ENCODE measurements at places on chromosomes 7 and 10.

GRCh38 chr7:71131256-71132126 lies 453 bp upstream of the GALNT17 start:
- no peak for DNase-seq

DNA sequence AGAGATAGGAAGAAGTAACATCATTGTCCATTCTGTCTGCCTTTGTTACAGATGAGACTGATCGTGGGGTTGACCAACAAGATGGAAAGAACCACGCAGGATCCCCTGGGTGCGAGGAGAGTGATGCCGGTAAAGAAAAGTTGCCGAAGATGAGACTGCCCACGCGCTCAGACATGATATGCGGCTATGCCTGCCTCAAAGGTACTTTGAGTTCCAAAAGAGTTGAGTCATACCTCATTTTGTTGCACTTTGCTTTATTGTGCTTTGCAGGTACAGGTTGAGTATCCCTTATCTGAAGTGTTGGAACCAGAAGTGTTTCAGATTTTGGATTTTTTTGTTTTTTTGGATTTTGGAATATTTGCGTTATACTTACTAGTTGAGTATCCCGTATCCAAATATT lies 12.2 kb upstream of the CLCN1 start:
- DNase-seq: no peak

- no peak for DNase-seq
These were observed 17.3 kb downstream of the GPER1 start for GRCh38 chr7:1105189-1105588.

GRCh38 chr7:39271402-39271801 lies 293.7 kb downstream of the POU6F2 start:
- DNase-seq: no peak

GRCh38 chr10:118547282-118547681 lies 48.2 kb downstream of the PRLHR start:
- DNase-seq: no peak

GRCh38 chr10:17910125-17910789 lies 41.5 kb upstream of the SLC39A12 start:
- DNase-seq: no peak

DNA sequence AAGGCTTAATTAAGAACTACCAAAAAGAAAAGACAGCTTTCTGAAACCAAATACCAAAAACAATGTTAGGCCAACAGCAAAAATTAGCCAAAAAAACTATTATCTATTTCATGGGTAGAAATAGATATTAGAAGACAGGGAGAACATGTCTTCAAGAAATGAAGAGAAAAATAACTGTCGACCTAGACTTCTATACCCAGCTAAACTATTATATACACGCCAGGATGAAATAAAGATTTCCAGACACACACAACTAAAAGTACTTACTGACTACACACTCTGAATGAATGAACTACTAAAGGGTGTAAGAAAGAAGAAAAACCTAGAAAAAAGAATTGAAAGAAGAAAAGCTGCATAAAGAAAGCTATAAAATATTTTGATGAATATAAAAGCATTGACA lies 11.5 kb upstream of the CDHR3 start:
- DNase-seq: no peak

GRCh38 chr7:108503112-108504026 lies 22.6 kb downstream of the PNPLA8 start:
- DNase-seq: no peak

DNA sequence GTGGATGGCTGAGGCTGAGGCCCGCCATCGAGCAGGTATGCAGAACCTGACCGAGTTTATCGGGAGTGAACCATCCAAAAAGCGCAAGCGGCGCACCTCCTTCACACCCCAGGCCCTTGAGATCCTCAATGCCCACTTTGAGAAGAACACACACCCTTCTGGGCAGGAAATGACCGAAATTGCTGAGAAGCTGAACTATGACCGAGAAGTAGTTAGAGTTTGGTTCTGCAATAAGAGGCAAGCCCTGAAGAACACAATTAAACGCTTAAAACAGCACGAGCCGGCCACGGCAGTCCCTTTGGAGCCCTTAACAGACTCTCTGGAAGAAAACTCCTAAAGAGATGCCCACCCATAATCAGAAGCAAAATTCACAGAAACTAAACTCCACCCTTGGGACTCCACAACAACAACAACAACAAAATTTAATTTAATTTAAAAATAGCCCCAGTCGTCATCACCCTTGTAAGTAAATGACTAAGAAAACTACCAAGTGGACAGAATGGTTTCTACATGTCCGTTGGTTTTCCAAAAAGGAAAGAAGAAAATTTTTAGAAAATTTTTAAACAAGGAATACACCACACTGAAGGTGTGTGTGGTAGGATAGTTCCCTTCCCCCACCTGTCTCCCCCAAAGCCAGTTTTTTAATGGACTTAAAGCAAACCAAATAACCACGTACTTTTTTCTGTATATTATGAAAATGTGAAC lies 101.7 kb upstream of the YAE1 start:
- DNase-seq: no peak

- no peak for DNase-seq
These were observed 43.1 kb downstream of the EGFR start for GRCh38 chr7:55061726-55062499.

DNA sequence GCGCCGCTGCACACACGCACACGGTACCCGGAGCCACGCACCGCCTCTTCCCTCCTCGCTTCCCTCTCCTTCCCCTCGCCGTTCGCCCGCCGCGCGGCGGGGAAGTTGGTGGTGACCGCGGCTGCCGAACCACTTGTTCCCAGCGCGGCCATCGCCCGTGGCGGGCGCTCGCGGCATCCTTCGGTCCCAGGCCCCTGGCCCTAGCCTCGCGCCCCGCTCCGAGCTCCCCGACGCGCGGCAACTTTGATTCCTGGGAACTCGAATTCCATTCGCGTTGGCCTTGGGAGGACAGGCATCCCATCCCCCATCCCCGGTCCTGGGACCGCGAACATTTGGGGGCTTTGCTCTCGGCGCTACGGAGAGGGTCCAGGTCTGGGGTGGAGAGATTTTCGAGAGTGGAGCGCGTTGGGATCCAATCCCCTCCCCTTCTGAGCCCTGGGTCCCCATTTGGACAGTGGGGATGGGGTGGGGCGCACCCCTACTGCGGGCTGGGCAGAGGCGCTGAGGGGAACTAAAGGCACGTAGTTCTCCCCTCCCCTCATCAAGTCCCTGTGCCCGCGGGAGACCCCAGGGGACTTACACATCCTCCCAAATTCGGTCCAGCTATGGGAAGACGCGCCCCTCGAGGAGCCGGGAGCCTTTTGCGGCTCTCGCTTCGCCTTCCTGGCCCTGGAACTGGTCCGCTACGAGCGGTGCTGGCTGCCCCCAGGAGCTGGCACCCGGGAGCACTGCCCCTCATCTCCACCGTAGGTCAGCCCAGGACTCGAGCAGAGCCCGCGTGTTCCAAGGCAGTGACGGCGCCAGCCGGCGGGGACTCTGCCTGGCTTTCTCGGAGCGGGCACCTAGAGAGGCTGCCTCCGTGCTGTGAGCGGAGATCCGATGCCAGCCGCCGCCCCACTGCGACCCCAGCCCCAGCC lies 834 bp downstream of the CDH23 start:
- no peak for DNase-seq

GRCh38 chr10:103560886-103561285 lies 67.4 kb downstream of the NEURL1 start:
- DNase-seq: no peak

GRCh38 chr7:41777894-41778596 lies 75.2 kb upstream of the INHBA start:
- no peak for DNase-seq

DNA sequence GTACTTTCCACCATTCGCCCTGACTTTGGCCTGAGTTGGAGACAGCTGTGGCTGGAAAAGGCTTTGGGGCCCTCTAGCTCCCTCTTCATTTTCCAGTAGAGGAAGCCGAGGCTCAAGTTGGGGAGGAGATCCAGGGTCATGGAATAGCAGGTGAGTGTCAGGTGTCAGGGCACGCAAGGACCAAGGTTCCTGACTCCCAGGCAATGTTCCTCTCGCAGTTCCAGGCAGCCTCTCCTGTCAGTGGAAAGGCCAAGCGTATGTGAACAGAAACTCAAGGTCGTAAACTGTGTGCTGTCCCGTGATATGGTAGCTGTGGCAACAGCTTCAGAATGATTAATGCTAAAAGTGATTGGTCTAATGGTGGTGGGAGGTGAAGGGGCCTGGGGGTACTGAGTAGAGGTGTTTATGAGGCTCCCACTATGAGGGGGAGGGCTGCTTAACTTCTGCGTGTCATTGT lies 13.2 kb downstream of the ADAMTS14 start:
- DNase-seq: no peak

- DNase-seq: no peak
These were observed 460.0 kb downstream of the DNAJB6 start for GRCh38 chr7:157796846-157797245.

- DNase-seq: no peak
These were observed 101.2 kb downstream of the RPS24 start for GRCh38 chr10:78134773-78135306.

DNA sequence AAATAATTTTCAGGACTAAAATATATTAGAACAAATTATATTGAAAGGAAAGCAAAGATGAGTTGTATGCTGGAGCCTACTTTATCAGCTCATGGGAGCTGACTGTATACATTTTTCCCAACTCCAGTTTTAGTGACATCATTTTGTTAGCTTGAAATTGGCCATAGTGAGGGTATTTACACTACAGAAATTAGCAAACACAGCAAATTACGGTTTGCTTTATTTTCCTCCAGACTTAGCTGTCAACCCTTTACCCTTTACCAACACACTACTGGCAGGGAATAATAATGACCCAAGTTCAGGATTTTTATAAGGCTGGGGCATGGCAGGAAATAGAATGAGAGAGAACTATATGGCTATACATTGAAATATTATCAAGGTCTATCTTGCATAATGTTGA lies 120.3 kb upstream of the PRSS1 start:
- DNase-seq: no peak

- DNase-seq: no peak
These were observed 735.3 kb downstream of the SUGCT start for GRCh38 chr7:40870108-40870507.

GRCh38 chr10:13978533-13979115 lies 352.1 kb downstream of the FRMD4A start:
- DNase-seq: no peak

DNA sequence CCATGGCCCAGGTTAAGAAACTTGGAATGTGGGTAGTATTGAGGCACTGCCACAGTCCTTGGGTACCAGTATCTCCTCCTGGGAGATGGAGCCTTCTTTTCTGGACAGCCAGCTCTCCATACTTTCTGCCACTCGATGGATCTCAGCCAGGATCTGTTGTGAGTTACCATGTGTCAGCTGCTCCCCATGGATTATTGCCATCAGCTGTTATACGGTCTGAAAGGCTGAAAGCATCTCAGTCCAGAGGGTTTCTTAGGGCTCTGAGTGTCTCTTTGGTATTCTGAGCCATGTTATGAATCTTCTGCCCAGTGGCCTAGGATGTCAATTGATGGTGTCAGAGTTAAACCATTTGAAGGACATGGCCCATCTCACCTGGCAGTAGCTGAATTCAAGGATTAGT lies 197.5 kb downstream of the C7orf25 start:
- no peak for DNase-seq

DNA sequence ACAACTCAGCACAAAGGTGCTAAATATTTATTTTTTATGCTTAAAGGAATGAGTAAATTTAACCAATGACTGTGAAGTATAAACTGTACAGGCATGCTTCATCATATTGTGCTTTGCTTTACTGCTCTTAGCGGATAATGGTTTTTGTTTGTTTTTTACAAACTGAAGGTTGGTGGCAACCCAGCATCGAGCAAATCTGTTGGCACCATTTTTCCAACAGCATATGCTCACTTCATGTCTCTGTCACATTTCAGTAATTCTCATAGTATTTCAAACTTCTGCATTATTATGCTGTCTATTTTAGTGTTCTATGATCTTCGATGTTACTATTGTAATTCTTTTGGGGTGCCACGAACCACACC lies 22.8 kb downstream of the BRAF start:
- DNase-seq: no peak

- no peak for DNase-seq
These were observed 47.5 kb downstream of the GNA12 start for GRCh38 chr7:2796358-2797352.

DNA sequence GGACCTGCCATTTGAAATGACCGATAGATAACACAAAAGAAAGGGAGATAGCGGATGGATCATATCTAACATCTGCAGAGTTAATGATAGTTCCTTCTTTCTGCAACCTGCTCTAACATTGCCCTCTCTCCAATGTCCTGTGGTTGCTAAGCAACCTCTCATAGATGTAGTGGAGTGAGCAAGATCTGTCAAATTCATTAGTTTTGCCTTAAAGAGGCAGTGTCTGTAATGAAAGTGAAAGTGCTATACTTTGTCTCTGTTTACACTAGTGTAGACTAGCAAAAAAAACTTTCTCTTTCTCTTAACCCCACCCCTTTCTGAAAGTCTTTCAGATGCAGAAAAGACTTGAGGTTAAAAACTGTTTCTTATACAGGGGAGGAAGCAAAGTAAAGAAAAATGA lies 1196.9 kb downstream of the SORCS3 start:
- no peak for DNase-seq

- DNase-seq: no peak
These were observed 31.3 kb downstream of the GNA12 start for GRCh38 chr7:2812831-2813230.

- DNase-seq: no peak
These were observed 584.6 kb downstream of the CNTNAP2 start for GRCh38 chr7:146701166-146701565.

GRCh38 chr7:70352088-70352487 lies 753.8 kb downstream of the AUTS2 start:
- no peak for DNase-seq

DNA sequence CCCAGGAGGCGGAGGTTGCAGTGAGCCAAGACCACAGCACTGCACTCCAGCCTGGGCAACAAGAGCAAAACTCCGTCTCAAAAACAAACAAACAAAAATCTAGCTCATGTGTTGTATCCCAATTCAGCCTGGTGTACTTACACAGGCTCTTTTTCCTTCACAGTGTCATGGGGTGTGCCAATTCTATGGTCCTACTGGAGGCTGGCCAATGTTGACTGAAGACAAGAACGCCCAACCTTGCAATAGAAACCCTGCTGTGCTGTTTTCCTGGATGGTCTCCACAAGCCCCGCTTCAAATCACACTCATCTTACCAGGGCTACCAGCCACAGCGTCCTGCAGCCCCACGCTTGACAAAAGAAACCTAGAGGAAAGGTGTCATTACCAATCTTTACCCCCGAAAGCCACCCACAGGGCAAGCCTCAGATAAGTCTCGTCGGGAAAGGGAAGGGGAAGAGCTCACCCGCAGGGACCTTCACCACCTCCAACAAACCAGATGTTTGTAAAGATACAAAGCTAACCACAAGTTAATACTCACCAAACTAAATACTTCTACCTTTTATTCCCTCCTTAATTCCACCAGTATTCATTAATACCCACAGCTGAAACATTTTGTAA lies 64.8 kb downstream of the TNS3 start:
- no peak for DNase-seq
